ENCODE measurements at places on chromosomes 16 and 17.

GRCh38 chr17:64635647-64636305, 26.3 kb downstream of the SMURF2 start:
- no peak for DNase-seq

- DNase-seq: no peak
Measured at GRCh38 chr16:79792664-79793351, 192.3 kb upstream of the MAF start.

DNA sequence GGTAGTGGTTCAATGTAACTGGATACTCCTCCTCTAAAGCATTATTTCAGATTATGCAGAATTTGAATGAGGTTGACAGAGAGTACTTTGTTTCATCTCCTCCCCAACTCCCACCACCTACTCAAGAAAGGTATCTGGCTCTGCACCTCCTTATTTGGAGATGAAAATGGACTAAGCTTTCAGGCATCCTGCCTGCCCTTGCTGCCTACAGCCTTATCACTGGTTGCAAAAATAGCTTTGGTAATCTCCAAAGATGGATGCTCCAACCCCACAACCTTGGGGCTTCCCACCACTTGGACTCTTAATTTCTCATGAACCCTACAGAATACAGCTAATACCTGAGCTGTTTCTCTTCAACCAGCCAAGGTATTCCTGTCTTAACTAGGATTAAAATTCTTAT, 45.3 kb upstream of the CORO6 start:
- DNase-seq: no peak

- DNase-seq: no peak
Measured at GRCh38 chr17:57603546-57603945, 141.6 kb downstream of the CCDC182 start.

- no peak for DNase-seq
Measured at GRCh38 chr16:89003831-89004208, 26.8 kb upstream of the CBFA2T3 start.

DNA sequence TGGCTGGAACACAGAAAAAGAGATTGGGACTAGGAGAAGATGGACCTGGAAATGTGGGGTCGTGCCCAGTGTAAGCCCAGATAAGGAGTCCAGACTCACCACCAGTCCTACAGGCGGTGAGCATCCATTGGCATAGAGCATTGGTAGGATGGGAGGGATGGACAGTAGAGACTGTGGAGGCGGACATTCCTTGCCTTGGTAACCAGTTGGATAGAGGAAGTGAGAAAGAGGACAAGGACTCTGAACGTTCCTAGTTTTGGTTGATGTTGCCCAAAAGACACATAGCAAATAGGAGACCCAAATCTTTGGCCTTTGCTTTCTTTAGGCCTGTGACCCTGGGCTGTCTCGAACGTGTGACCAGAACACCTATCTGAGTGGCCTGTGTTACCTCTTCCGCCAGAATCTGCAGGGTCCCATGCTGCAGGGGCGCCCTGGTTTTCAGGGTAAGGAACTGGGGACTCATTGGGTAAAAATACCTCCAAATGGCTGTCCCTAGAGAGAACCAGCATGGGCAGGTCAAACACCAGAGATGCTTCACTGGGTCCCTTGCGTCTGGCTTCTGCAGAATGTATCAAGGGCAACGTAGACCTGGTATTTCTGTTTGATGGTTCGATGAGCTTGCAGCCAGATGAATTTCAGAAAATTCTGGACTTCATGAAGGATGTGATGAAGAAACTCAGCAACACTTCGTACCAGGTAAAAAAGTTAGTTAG, 6.4 kb downstream of the ITGAL start:
- no peak for DNase-seq

DNA sequence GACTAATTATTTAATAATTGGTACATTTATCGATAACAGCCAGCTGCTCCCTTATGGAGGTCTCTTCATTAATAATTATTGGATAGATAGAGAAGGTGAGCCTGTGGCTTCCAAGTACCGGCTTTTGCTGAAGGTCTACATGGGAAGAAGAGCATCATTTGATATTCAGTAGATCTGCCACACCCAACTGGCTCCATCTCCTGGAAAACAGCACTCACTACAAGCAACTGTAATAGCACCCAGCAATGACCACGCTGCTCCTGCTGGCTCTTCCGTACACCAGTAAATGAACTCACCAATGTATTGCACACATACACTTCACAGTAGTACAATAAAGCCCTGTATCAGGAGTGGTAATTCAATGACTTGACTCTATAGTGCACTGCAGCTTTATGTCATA, 19.5 kb downstream of the MARVELD3 start:
- DNase-seq: no peak

GRCh38 chr16:58345574-58346354, 46.5 kb upstream of the GINS3 start:
- DNase-seq: no peak

Measured in stimulated activated CD4-positive, alpha-beta T cell treated with anti-CD3 and anti-CD28 coated beads, Interleukin-1b, Interleukin-23, amount 100 ng/mL, for 1 hour (primary cell).